ENCODE measurements at places on chromosomes 2 and 18.
A peak's percentile ranks its signal among the peaks of the same experiment; 100 is the strongest.

GRCh38 chr2:36060133-36060532, 295.4 kb upstream of the CRIM1 start:
- DNase-seq = no peak

GRCh38 chr2:239821694-239822075, 203.5 kb downstream of the NDUFA10 start:
- no peak for DNase-seq

GRCh38 chr18:10748641-10749040, 222.8 kb downstream of the NAPG start:
- DNase-seq = no peak

GRCh38 chr18:75157851-75158250, 51.1 kb downstream of the PTGR3 start:
- no peak for DNase-seq

- DNase-seq = peak; percentile 41
These were observed 99.4 kb downstream of the CBLN2 start for GRCh38 chr18:72444798-72445155.

DNA sequence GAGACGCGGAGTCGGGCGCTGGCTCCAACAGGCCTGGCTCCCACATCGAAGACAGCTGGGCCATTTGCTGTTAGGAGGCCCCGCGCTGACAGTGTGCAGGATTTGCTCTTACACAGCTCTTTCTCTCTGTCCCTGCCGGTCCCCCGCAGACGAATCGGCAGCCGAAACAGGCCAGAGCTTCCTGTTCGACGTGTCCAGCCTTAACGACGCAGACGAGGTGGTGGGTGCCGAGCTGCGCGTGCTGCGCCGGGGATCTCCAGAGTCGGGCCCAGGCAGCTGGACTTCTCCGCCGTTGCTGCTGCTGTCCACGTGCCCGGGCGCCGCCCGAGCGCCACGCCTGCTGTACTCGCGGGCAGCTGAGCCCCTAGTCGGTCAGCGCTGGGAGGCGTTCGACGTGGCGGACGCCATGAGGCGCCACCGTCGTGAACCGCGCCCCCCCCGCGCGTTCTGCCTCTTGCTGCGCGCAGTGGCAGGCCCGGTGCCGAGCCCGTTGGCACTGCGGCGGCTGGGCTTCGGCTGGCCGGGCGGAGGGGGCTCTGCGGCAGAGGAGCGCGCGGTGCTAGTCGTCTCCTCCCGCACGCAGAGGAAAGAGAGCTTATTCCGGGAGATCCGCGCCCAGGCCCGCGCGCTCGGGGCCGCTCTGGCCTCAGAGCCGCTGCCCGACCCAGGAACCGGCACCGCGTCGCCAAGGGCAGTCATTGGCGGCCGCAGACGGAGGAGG, 3.5 kb downstream of the GDF7 start:
- peak; percentile 81 for DNase-seq

GRCh38 chr2:95374451-95374920, 28.0 kb upstream of the FAHD2A start:
- no peak for DNase-seq

DNA sequence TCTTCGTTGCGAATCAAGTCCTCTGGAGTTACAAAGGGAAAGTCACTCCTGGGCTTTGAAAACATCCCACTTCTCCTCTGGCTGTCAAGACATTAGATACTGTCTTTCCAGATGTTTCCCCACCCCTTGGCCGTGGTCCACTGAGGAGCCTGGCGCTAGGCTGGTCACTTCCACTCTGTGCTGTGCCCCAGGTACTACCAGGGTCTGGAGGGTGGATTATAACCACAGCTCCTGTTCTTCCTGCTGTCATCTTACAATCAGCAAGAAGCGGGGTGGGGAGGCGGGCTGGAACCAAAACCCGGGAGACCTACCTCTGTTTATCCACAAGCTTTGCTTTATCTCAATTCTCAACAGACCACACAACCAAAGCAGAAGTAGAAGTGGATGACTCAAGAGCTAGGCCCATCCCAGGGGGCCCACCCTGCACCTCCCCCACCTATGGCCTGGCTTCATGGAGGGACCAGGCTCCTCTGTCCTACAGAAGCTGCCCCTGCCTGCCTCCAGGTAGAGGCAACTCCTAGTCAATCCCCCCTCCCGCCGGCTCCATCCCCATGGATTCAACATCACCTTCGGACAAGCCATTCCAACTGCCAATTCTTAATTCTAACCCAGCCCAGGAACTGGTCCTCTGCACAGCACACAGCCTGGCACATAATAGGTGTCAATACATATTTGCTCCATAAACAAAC, 17.8 kb downstream of the SMAD7 start:
- no peak for DNase-seq

- no peak for DNase-seq
These were observed 541.7 kb downstream of the ERBB4 start for GRCh38 chr2:211996857-211997256.

DNA sequence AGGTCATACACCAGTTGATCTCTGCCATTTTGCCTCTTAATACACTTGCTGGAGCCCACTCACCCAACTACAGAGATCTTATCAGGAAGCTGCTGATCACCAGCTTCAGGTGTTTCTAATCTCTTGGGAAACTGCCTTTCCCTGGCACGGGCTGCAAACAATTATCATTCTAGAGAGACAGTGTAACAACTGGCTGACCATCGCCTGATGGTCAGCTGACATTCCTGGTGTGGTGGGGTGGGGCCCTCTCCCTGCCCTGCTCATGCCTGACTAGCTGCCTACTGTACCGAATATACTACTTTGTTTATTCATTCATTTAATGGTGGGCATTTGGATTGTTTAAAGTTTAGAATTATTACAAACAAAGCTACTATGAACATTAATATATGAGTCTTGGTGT, 311.5 kb downstream of the CBLN2 start:
- DNase-seq = no peak

DNA sequence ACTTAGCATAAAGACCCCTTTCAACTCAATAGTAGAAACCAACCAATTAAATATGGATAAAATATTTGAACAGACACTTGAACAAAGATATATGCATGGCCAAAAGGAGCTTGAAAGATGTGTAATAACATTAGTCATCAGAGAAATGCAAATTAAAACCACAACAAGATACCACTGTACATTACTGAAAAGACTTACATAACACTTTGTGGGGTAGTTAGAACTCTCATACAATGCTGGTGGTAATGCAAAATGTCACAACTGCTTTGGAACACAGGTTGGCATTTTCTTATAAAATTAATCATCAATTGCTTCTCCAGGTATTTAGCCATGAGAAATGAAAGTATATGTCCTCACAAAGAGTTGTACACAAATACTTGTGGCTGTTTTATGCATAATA, 60.7 kb downstream of the TTC27 start:
- no peak for DNase-seq

GRCh38 chr2:204261846-204262245, 283.4 kb upstream of the PARD3B start:
- DNase-seq = no peak

GRCh38 chr2:164000176-164000575, 264.4 kb upstream of the FIGN start:
- DNase-seq = no peak

DNA sequence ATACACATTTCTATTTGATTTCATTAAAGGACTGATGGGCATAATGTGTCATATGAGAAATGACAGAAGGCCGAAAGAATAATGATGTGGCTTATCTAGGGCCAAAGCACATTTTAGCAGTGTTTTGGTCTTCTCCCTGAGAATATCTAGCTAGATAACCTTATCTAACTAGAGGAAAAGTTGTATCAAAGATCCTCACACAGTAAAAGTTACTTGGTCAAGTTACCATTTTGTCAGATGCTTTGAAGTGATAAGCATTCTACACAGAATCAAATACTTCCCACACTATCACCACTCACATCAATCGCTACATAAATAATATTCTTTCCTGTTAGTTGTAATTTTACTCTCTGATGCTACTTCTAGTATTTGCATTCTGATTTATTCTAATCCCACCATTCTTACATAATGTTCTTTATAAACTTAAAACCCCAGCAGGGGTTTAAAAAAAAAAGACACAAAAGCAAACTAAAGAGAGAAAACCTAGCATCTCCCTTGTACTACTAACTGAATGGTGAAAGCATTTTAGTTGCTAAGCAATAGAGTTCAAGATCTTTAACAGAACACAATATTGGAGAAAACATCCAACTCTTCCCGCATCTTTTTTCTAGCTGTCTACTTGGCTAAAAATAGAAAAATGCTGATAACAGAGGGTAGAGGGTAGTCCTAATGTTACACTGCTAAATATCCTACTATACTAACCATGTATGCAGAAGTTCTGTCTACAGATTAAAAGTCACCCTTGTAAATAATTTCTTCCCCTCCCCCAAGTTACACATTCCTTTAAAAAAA, 8.0 kb downstream of the XPO1 start:
- no peak for DNase-seq

GRCh38 chr2:109079590-109079989, 49.4 kb upstream of the SH3RF3 start:
- DNase-seq = no peak

DNA sequence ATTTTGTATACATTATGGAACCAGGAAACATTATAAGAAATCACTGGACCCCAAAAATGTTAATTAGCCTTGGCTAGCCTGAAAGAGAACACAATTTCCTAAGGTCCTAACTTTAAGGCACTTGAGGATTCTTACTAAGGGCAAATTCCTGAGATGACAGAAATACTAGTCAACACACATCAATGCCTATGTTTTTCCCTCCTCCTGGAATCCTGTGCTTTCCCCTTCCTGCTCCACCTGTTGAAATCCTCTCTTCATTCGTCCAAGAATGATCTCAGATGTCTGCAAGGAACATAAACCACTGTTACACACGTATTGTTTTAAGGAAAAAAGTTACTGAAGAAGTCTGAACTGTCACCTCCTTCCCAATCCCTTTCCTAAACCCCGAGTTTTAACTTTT, 21.2 kb upstream of the DARS1 start:
- no peak for DNase-seq

DNA sequence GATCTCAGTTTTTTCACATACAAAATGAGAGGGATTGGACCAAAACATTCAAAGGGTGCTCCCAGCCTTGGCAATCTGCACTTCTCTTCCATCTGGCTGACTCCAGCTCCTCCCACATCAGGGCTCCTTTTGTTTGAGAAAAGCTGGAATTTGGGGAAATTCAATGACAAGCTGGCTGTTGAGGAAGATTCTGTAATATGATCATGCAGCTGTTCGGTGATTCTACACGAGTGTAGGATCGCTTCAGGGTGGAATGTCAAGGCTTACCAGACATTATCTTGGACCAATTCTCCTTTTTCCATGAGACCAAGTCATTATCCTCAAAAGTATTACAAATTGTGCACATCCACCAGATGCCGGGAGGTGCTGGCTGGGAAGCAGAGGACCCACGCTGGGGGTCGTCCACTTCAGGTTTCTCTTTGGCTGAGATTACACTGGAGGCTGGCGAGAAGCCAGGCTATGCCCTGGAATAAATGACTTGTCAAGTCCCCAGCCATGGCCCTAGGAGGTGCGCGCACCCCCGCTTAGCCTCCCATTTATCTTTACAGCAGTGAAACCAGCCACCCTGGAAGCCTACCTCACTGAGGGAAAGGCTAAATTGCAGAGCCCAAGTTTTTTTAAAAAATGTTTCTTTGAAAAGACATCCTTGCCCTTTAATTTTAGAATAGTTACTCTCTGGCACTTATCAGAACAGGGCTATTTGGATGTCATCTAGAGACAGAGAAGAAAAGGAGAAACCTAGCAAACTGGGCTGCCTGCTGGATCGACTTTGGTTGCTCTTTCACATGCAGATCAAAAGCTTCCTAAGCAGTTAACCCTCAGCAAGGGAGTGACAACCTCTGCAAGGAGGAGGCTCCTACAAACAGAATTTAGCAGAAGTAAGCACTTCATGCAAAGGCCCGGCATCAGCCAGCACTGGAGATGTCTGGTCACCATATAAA, 42.5 kb upstream of the LCLAT1 start:
- DNase-seq = no peak

DNA sequence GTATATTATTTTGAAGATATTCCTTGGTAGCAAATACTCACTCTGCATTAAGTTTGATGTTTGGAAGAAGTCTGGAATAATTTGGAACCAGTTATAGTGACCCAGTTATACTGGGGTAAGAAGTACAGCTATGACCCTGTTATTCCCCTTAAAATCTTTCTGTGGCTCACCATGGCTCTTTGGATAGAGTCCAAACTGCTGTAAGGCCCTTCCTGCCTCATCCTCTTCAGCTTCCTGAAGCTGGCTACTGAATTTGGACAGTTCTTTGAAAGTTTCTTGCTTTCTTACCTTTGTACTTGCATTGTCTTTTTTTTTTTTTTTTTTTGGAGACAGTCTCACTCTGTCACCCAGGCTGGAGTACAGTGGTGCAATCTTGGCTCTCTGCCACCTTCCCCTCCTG, 85.6 kb downstream of the ABI2 start:
- DNase-seq = no peak

GRCh38 chr2:9002313-9002636, 1.2 kb downstream of the MBOAT2 start:
- DNase-seq = no peak

DNA sequence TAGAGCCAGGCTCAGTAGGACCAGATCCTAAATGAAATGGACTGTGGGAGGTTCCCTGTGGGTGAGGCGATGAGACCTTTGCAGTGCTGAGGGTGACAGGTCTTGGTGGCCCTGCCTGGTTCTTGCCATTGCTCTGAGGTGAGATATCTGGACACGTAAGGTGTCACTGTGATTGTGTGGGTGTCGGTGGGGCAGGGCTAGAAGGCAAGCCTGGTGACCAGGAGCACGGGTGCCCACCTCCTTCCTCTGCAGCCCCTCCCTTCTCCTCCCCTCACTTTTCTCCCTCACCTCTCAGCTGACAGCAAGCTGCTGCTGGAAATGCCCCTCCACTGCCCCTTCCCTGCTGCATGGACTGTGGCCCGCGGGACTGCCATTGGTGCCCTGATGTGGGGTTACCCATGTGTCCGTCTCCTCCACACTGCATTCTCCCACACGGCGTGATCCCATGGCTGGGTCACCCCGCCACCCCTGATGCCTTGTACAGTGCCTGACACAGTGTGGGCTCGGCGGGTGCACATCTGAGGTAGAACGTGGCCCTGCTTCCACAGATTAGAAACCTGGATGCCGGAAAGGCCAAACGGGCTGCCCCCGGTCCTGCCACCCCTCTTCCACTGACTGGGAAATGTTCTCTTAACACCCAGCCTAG, 55.6 kb upstream of the FOSL2 start:
- DNase-seq = no peak

- no peak for DNase-seq
These were observed 11.8 kb downstream of the ARHGAP15 start for GRCh38 chr2:143140864-143141661.

DNA sequence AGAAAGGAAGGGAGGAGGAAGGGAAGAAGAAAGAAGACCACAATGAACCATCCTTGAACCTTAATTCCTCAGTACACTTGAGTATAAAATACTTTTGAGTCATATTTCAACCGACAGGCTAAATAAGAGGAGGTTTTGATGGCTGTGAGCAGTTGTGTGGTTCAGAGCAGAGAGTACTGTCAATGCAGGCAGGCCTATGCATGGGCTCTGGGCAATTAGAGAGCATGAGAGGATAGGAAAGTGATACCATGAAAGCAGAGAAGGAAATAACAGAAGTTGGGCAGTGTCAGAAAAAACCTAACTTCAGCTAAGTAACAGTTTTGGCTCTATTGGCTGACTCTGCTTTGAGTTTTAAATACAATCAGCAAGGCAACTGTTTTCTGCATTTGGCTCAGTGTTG, 123.6 kb upstream of the STK17B start:
- DNase-seq = no peak

- no peak for DNase-seq
These were observed 188.8 kb downstream of the EN1 start for GRCh38 chr2:118658596-118659198.

GRCh38 chr2:169362894-169363559, 693 bp upstream of the LRP2 start:
- DNase-seq = no peak

- DNase-seq = no peak
These were observed 2031.3 kb upstream of the CELF4 start for GRCh38 chr18:39596891-39597290.

- DNase-seq = no peak
These were observed 261.2 kb downstream of the SPAG16 start for GRCh38 chr2:213545481-213545880.

Data from retina (tissue), 1 donor.